Uterus (tissue), 4 donors: ENCODE measurements at places on chromosomes 7 and 10. TPM values are rescaled to one million over a fixed set of nuclear protein-coding genes. Genes with fewer than 3 reads are reported as not detected.

HMX3 gene
- not detected for total RNA-seq

COA1 gene
- total RNA-seq: 30.0 TPM

GHRHR gene
- total RNA-seq: not detected

GRCh38 chr7:25968205-25968993 lies 183.6 kb upstream of the NFE2L3 start:
- H3K36me3 ChIP-seq: no peaks in the 10 kb centered on the region
- no peak overlapping the region for H3K4me3 ChIP-seq
- DNase-seq: no peak
- H3K27ac ChIP-seq: no peak overlapping the region
- H3K27me3 ChIP-seq: no peaks in the 10 kb centered on the region

- H3K4me3 ChIP-seq: no peak overlapping the region
- no peak overlapping the region for H3K27ac ChIP-seq
- peaks cover 7% of the 10 kb centered on the region for H3K4me1 ChIP-seq
- DNase-seq: no peak
Observed at GRCh38 chr7:28729281-28729680, 228.8 kb downstream of the TRIL start.

DNA sequence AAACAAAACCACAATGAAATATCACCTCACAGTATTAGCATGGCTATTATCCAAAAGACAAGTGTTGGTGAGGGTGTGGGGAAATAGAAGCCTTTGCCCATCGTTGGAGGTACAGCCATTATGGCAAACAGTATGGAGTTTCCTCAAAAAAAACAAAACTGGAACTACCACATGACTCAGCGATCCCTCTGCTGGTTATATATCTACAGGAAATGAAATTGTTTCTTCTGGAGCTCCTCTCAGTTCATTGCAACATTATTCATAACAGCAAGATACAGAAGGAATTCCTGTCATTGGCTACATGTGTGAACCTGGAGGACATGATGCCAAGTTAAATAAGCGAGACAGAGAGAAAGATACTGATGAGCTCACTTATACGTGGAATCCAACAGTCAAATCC lies 2.4 kb upstream of the UBE3C start:
- H3K4me1 ChIP-seq: peaks cover 9% of the 10 kb centered on the region
- H3K36me3 ChIP-seq: no peaks in the 10 kb centered on the region
- no peak overlapping the region for H3K4me3 ChIP-seq
- no peak for DNase-seq
- H3K27me3 ChIP-seq: no peaks in the 10 kb centered on the region
